ENCODE measurements at places on chromosomes 4 and X. TPM values are rescaled to one million over a fixed set of nuclear protein-coding genes. Genes with fewer than 3 reads are reported as not detected.
A peak's percentile ranks its signal among the peaks of the same experiment; 100 is the strongest.

DNA sequence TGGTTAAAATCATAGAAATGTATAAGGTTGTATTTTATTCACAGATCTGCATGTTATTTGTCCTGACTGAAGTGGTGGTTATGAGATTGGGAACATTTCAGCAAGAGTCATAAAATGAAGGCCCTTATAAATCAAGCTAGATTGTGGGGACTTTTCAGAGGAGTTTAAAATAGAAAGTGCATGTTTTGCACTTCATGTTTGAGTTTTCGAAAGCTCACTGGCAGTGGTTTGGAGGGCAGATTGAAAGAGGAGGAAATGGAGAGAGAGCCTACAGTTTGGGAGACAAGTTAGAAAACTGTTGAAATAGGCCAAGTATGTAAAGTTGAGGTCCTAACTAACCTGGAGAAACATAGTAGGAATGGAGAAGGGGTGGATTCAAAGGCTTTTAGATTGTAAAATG, 124.9 kb downstream of the KDM6A start:
- no peak overlapping the region for H3K4me3 ChIP-seq
- no peak for DNase-seq
- no peak overlapping the region for H3K27ac ChIP-seq
- no peaks in the 10 kb centered on the region for H3K36me3 ChIP-seq
- no peaks in the 10 kb centered on the region for H3K4me1 ChIP-seq
- H3K27me3 ChIP-seq = no peaks in the 10 kb centered on the region

Gene DCHS2
- not detected for total RNA-seq

Gene TMEM31
- total RNA-seq = not detected

Gene RAB39B
- total RNA-seq = 0.90 TPM

- no peaks in the 10 kb centered on the region for H3K36me3 ChIP-seq
- DNase-seq = no peak
- no peak overlapping the region for H3K4me3 ChIP-seq
- peaks cover 68% of the 10 kb centered on the region for H3K4me1 ChIP-seq
- peak overlapping the region; percentile 54 for H3K27ac ChIP-seq
- no peaks in the 10 kb centered on the region for H3K27me3 ChIP-seq
These were observed 79.5 kb downstream of the AFF1 start for GRCh38 chr4:87014284-87014782.
